SW480 (cell line): ENCODE measurements at places on chromosomes 3 and 15.

DNA sequence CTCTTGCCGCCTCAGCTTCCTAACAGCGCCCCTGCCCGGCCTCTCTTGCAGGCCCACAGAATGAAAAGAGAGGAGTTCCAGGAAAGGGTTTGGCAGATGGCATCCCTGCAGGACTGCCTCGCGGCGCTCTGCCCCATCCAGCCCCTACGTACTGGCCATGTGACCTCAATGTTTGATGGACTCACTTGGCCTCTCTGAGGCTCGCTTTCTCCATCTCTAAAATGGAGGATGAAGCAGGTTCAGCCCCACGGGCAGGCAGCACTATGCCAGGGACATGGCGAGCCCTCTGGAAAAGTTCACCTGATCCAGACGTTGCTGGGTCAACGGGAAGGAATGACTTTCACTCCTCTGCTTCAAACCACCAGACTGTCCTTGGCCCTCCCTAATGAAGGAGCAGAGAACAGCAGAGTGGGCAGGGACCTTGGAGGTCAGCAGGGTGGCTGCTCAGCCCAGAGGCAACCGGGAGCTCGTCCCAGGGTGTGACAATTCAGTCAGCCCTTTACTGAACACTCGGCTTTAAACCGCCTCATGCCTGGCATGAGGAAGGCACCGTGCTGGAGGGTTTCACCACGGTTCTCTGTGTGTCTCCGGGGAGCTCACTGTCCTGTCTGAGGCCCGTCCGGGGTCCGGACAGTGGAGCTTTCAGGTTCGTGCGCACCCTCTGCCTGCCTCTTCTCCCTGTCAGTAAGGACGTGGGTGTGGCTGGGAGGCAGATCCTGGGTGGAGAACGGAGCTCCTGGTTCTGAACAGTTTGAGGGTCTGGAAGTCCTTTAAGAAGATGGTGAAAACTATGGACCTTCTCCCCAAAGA is 101.3 kb downstream of the LINGO1 start:
- DNase-seq, result no peak

GRCh38 chr3:56869157-56869889 is 67.6 kb upstream of the ARHGEF3 start:
- peak; percentile 52 for DNase-seq

- DNase-seq, result no peak
Observed at GRCh38 chr3:138009476-138010272, at the start of gene CLDN18. Gene CLDN18 (plus strand): TSS chr3:138010165. CDS start chr3:138010226, 61 bp downstream.

GRCh38 chr15:82551646-82552247 is 11.5 kb upstream of the RPS17 start:
- DNase-seq, result no peak

DNA sequence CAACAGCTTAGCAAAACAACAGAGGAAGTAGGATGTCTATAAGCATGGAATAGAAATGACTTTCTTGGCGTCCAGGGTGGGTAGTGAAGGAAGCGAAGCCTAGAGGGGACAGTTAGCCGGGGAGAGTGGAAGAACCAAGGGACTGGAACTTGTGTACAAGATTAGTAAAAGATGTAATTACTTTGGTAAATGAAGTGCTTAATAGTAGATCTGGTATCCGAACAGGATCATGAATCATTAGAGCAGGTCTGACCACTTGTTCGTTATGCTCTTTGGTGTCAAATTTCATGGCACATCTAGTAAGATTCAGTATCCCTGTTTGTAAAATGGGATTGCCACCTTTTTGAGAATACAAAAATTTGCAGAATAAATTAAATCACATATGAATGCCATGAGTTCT is 112.5 kb upstream of the MLF1 start:
- DNase-seq, result no peak

- no peak for DNase-seq
Observed at GRCh38 chr15:33888176-33888575, 80.1 kb upstream of the CHRM5 start.

- no peak for DNase-seq
Observed at GRCh38 chr3:87949879-87950208, 109.0 kb downstream of the CGGBP1 start.

DNA sequence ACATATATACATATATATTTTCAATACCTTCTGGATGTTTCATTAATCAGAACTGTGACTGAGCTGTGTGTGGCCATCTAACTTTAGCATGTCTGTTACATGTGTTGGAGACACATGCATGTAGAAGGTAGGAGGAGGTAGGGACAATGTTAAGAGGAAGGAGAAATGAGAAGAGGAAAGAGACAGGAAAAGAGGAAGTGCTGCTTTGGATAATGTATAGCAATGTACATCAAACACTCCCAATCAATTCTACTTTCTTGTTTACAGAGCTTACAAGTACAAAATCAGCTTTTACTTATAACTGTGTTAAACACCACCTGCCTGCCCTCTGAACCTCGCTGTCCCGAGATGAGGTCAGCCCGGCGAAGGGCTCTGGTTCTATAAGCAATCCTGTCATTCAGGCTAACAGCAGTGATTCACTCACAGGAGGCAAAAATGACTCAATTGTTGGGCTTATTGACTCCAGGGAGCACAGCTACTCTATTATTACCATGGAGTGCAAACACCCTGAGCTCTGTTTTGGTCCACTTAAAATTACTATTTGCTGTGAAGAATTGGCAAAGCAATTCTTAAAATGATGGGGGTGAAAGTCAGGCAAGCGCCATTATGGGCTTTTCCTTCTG is 188.9 kb downstream of the MEIS2 start:
- DNase-seq, result no peak

GRCh38 chr3:108527109-108527508 is 16.7 kb upstream of the MYH15 start:
- no peak for DNase-seq

DNA sequence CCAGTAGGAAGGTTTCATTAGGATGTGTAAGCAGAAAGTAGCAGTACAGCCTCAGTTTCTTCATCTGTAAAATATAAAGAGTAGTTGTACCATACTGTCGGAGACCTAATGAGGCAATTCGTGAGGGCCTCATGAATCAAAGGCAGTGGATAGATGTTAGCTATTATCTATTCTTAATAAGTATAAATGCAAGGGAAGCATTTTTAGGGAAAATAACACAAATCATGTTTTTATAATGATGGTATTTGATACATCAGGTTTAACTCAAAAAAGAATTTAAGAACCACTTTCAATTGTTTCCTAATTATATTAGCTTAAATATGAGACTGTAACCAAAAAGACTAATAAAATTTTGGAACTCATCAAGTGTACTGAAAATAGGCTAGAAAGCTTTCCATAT is 309.1 kb downstream of the ZBTB20 start:
- DNase-seq, result no peak

- DNase-seq, result no peak
Observed at GRCh38 chr3:420584-420983, 224.0 kb downstream of the CHL1 start.

DNA sequence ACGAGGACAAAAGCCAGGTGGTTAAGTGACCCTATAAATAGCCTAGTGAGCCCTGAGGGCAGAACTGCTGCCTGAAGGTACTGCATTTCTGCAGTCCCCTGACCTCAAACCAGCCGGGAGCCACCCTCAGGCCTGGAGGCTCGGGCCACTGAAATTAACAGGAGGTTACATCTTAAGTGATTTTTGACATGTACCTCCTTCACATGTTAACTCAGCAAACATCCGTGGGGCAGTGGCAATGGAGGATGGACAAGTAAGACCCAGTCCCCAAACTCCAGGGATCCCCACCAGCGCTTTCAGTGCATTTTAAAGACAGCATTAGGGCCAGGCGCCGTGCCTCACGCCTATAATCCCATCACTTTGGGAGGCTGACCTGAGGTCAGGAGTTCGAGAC is 26.2 kb downstream of the PSTPIP1 start:
- no peak for DNase-seq

- no peak for DNase-seq
Observed at GRCh38 chr15:42954291-42954690, 33.7 kb upstream of the TTBK2 start.

GRCh38 chr3:27914199-27914598 is 192.1 kb upstream of the EOMES start:
- DNase-seq, result no peak

- DNase-seq, result no peak
Observed at GRCh38 chr15:100663915-100664281, 61.5 kb downstream of the ASB7 start.

DNA sequence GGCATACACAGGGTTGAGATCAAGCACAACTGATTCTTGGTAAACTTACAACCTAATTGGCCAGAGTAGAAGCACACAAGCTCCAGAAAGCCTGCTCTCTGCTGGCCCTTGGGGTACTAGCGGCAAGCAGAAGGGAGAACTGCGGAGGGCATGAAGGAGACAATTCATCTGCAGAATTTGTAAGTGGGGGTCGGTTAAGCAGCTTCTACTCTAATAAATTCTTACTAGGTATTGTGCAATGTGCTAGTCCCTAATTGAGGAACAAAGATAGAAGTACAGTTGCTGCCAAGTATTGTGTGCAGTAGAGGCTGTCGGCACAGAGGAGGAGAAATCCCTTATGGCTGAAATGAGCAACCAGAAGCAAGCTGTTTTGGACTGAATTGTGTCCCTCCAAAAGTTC is 91.2 kb upstream of the VEPH1 start:
- DNase-seq, result no peak

- peak; percentile 80 for DNase-seq
Observed at GRCh38 chr15:70505411-70505919, 257.9 kb downstream of the UACA start.

DNA sequence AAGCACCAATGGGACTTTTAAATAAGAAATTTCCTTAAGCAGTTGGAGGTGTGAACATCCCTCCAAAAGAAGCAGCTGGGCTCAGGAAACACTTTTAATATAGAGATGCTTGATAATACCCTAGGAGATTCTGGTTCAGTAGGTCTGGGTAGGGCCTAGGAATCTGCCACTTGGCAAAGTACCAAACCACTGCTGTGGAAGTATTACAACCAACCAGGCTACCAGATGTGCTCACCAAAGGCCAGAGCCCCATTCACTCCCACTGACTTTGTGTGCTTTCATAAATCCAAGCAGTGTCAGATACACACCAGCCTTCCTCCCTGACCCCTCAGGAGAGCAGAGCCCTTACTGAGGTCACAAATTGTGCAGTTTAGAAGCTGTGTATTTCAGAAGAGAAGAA is 162.6 kb downstream of the CCNL1 start:
- peak; percentile 13 for DNase-seq

DNA sequence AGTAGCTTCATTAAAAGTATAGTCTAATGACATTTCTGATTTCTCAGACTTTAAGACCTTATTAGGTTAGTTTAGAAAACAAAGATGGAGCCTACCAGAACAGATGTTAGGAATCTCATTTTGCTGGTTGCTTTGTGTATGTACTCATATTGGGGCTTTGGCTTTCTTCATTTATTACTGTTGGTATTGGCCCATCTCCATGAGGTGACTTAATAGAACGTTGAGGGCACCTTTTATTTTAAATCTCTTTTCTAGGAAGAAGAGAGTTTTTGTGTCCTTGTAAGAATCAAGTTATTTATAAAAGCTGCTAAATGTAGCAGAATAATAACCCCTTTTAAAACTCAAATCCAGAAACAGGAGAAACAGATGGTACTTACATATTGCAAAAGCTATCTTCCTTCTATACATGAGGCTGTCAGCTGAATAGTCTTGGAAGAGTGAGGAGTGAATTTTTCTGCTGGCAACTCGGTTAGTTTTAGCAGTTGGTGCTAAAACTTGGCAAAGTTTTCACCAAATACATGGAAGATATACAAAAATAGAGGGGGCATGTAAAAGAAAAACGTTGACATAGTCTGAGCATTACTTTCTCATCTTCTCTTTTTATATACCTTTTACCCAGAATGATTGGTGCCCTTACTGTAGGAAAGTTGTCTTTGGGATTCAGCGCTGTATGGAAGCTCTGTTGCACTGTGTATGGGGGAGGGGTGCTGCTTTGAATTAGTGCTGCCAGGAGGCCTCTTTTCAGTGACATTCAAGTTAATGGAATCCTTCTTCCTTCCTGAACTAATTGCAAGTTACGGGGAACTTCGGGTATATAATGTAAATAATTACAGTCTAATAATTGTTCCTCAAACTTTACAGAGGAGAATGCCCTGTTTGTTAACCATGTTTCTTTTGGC is 35.8 kb downstream of the CTNNB1 start:
- DNase-seq, result no peak

- DNase-seq, result no peak
Observed at GRCh38 chr3:105733356-105733755, 135.5 kb downstream of the CBLB start.
